ENCODE measurements at places on chromosomes 7 and 10.
A peak's percentile ranks its signal among the peaks of the same experiment; 100 is the strongest.

GRCh38 chr7:154684666-154685563 lies 318.0 kb downstream of the PAXIP1 start:
- DNase-seq, result no peak

GRCh38 chr7:24665564-24666294 lies 91.5 kb downstream of the GSDME start:
- DNase-seq, result peak; percentile 57

- DNase-seq, result peak; percentile 2
Measured at GRCh38 chr10:21649454-21649872, 115.4 kb downstream of the MLLT10 start.

- no peak for DNase-seq
Measured at GRCh38 chr10:35307297-35307696, 29.0 kb upstream of the CCNY start.

DNA sequence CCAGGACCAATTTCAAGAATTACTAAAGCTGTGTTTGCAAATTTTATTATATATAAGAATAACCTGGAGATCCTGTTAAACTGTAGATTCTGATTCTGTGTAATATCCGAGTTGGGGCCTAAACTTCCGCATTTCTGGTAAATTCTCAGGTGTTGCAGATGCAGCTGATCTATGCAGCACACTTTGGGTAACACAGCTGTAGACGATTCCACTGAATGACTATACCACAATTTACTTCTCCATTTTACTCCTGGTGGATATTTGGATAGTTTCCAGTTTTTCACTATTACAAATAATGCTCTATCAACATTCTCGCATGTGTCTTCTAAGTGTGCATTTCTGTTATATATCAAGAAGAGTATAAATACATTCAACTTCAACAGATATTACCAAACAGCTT lies 7.5 kb downstream of the GDI2 start:
- no peak for DNase-seq

DNA sequence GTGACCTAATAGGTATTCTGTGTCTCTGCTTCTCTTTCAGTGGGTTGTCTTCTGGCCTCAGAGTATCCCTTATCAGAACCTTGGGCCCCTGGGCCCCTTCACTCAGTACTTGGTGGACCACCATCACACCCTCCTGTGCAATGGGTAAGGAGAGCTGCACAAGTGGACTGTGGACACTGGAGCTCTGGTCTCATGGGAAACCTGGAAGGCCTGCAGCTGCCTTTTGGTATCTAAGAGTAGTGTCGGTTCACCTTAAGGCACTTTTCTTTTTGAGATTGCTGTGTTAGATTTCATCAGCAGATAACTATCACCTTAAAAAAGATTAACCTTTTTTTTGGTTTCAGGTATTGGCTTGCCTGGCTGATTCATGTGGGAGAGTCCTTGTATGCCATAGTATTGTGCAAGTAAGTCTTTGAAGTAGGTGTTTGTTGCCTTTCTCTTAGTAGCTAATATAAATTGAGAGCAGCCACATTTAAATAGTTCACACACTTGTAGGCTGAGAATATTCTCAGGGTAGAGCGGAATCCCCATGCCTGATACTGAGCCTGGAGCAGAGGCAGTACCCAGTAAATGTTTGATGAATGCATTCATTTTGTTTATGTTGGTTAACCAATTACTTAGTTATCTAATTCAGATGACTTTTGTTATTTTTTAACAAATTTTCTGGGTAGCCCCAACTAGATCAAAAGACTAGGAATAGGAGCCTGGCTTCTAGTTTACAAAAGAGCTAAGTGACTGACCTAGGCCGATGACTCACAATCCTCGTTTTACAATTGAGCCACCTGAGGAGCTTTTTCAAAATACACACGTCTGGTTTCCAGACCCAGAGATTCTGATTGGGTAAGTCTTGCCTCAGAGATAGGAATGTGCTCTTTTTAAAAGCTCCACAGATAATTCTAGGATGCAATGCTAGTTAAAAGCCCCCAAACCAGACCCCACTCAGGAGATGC lies 3.6 kb downstream of the TMEM254 start:
- DNase-seq, result no peak

DNA sequence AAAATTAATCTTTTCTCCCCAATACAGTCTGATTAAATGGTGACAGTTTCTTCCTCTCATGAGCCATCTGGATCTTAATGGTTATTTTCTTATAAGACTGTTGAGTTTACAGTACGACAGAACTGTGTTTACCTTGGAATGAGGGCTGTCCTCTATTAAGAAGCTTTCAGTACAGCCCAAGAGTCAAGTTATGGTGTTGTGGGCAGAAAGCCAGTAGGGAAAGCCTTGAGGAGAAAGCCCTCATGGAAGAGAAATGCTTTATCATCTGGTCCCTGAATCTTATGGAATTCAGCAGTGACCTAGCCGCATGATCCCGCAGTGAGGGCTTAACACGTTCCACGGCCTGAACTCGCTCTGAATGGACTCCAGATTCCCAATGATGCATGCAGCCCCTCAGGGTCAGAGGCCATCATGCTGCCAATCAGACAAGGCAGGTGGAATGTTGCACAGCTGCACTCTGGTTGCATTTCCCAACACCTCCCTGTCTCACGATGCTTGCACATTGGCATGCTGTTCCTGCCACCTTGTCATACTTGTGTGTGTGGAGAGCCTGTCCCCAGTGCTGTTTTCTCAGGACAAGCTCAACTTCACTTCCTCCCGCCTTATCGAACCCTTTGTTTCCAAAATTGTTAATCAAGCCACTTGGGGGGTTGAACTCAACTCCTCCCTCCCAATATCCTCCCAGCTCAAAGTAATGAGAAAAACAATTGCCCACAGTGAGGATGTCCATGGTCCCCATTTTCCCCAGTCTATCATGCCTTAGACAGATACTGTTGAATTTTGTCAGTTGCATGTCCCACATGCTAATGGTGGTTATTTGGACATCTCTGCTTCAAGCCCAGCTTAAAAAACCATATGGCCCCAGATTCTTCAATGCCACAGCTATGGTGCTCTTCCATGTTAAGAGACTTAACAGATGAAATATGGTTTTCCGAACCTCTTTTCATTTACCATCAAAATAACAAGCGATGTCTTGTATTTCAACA lies 211.1 kb upstream of the TCF7L2 start:
- DNase-seq, result peak; percentile 35

- DNase-seq, result no peak
Measured at GRCh38 chr7:128939861-128940410, 2.2 kb downstream of the IRF5 start.

- peak; percentile 27 for DNase-seq
Measured at GRCh38 chr7:15628876-15629275, 57.6 kb downstream of the MEOX2 start.

DNA sequence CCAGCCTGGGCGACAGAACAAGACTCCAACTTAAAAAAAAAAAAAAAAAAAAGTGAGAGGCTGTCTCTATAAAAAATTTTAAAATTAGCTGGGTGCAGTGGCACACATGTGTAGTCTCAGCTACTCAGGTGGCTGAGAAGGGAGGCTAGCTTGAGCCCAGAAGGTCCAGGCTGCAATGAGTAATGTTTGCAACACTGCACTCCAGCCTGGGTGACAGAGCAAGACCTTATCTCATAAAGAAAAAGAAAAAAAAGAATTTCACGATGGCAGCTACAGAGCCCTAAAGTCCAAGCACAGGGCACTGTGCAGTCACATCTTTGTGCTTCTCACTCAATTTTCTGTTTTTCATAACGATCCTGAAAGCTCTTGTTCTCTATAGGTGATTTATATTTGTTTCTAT lies 209.5 kb upstream of the KCTD7 start:
- no peak for DNase-seq

GRCh38 chr10:28180654-28181053 lies 122.2 kb downstream of the MPP7 start:
- no peak for DNase-seq

GRCh38 chr7:22571766-22572165 lies 71.8 kb upstream of the STEAP1B start:
- DNase-seq, result no peak

- DNase-seq, result no peak
Measured at GRCh38 chr10:74824184-74824899, 2.1 kb upstream of the KAT6B start.

DNA sequence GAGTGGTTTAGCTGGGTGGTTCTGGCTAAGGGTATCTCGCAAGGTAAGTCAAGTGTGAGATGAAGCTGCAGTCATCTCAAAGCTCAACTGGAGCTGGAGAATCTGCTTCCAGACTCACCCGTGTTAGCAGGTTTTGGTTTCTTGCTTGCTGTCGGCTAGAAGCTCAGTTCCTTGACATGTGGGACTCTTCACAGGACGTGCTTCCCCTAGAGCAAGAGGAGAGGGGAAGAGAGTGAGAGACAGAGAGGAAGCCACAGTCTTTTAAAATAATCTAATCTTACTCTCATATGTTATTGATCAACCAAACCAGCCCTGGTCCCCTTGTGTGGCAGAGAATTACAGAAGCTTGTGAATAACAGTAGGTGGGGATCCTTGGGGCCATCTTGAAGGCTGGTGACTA lies 199.5 kb downstream of the REEP3 start:
- no peak for DNase-seq

GRCh38 chr10:99555825-99556523 lies 23.2 kb downstream of the NKX2-3 start:
- no peak for DNase-seq

- DNase-seq, result no peak
Measured at GRCh38 chr7:113912876-113913275, 5.9 kb downstream of the PPP1R3A start.

DNA sequence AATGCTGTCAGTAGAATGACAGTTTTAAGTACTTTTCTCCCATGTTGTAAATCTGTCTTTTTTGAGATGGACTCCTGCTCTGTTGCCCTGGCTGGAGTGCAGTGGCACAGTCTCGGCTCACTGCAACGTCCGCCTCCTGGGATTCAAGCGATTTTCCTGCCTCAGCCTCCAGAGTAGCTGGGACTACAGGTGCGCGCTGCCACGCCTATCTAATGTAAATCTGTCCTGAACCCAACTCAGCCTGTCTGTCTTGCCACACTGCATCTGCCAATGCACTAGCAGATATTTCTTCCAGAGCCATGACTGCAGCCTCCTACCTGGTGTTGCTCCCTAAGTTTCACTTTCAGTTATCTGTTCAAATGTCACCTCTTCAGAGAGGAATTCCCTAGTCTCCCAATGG lies 264.1 kb downstream of the PHF14 start:
- no peak for DNase-seq

GRCh38 chr10:132906836-132907235 lies 35.5 kb downstream of the CFAP46 start:
- DNase-seq, result no peak

DNA sequence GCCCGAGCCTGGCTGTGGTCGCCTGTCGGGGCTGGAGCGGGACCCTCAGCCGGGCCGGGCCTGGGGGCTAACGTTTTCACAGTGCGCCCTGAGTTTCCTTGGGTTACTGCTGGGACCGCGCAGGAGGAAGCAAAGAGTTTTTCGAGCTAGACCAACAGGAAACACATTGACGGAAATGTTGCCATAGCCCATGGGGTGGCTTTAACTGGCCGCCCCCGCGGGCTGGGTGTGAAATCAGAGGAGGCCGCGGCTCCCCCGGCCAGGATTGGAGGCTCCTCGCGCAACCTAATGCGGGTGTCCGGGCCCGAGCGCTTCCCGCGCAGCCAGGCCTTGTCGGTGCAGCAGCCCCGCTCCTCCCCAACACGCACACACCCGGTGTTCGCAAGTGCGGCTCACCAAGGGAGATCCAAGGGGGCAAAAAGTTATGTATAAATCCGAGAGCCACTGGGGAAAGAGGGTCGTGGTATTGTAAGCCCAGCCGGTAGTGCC lies 1.9 kb downstream of the HHEX start:
- no peak for DNase-seq

- DNase-seq, result peak; percentile 30
Measured at GRCh38 chr7:41328131-41328530, 374.8 kb downstream of the INHBA start.

- DNase-seq, result no peak
Measured at GRCh38 chr7:159197066-159197975, 52.7 kb upstream of the VIPR2 start.

DNA sequence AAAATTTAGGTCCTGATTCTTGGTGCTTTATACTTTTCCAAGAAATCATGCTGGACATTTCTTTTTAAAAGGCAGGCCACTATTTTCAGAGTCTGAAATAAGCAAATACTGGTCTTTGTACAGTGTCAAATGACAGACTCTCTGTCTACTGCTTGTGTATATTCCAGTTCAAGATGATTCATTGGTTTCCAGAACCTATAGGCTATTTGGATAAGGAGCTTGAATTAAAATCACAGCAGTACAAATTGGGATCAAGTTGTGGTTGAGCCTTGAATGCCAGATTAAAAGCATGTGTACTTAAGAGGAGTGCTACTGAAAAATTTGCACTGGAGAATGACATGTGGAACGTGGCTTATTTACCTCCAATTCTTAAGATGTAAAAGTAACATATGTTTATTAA lies 10.7 kb downstream of the KMT2E start:
- peak; percentile 72 for DNase-seq

DNA sequence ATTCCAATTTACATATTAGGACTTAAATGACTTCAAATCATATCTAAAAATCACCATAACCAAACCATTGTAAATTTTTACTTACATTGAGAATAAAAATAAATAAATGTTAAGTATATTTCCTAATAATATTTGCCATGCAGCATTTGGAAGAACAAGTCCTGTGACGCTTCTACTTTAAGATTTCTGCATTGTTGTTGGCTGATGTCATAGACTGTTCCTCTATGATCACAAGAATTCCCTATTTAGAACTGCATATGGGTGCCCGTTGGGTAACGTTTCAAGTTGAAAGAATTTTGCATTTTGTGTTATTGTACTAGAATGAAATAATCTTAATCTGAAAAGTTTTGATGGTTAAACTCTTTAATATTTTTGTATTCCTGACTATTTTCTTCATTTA lies 5.1 kb upstream of the ITGB1 start:
- peak; percentile 80 for DNase-seq

DNA sequence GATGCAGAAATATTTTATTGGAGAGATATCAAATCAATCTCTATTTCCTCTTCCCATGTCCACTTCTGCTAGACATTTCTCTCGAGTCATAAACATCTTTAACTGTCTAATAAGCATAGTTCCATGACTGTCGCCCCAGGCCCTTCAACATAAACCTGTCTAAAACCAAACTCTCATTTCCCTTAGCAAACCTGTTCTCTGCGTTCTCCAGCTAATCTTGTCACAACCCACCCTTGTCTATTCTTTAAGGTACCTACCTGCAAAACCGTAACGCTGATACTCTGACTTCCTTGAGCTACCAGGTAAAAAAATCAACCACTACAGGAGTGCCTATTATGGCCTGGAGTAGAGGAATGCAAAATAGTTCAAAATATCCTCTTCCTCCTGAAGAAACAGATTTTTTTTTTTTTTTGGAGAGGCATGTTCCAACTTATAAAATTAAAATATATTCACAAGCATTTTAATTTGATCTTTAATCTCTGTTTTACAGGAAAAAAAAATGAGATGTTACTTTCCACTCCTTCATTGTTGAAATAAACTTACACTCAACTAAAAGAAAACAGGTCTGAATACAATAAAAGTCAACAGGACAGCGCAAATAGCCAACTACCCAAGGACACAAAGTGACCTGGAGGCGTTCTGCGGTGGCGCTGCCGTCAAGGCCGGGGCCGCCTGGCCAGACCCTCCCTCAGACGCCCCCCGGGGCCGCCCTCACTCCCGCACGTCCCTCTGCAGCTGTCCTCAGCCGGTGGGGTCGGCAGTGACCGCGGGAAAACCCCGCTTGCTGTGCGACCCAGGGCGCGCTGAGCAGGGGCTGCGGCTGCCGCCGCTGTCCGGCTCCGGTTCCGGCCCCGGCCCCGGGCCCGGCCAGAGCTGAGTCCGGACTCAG lies 765 bp downstream of the SLC25A40 start:
- DNase-seq, result no peak

- DNase-seq, result peak; percentile 29
Measured at GRCh38 chr10:87966459-87966858, 103.0 kb downstream of the PTEN start.

- no peak for DNase-seq
Measured at GRCh38 chr7:68984306-68984705, 614.0 kb upstream of the AUTS2 start.

- no peak for DNase-seq
Measured at GRCh38 chr7:108071551-108071950, 58.6 kb downstream of the LAMB4 start.

Data from fibroblast of skin of scalp (primary cell).